ENCODE measurements at places on chromosomes 7 and 10.
A peak's percentile ranks its signal among the peaks of the same experiment; 100 is the strongest.

DNA sequence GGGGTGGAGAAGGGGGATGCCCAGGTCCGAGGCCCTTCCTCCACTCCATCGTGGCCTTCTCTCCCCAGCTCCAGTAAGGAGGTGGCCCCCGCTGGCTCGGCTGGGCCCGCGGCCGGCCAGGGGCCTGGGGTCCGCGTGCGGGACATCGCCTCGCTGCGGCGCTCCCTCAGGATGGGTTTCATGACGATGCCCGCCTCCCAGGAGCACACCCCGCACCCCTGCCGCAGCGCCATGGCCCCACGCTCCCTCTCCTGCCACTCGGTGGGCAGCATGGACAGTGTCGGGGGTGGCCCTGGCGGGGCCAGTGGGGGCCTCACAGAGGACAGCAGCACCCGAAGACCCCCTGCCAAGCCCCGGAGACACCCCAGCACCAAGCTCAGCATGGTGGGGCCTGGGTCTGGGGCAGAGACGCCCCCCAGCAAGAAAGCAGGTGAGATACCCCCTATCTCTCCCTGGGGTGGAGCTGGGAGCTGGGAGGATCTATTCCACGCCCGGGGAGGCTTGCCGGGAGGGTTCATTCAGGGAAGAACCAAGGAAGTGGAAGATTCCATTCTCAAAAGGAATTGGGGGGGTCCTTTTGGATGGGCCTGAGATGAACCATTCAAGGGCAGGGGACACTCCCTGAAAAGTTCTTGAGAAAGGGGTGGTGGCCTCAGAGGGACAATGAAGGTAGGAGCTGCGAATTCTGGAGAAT, 3.2 kb downstream of the NYAP1 start:
- DNase-seq, result no peak

DNA sequence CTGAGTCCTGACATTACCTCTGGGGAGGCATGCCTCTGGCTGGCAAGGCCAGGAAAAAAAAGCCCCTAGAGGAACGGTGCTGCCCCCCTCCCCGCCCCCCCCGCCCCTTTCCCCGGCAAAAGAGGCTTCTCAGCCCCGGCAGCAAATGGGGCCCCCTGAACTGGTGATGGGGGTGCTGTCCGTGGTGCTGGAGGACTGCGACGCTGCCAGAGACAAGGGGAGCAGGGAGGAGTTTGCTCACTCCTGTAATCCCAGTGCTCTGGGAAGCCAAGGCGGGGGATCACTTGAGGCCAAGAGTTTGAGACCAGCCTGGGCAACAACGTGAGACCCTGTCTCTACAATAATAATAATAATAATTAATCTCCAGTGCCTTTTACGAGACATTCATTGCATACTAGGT, 23.7 kb downstream of the SRRM3 start:
- DNase-seq, result no peak

- peak; percentile 53 for DNase-seq
Measured at GRCh38 chr7:100865938-100866728, 1.1 kb upstream of the TRIP6 start.

DNA sequence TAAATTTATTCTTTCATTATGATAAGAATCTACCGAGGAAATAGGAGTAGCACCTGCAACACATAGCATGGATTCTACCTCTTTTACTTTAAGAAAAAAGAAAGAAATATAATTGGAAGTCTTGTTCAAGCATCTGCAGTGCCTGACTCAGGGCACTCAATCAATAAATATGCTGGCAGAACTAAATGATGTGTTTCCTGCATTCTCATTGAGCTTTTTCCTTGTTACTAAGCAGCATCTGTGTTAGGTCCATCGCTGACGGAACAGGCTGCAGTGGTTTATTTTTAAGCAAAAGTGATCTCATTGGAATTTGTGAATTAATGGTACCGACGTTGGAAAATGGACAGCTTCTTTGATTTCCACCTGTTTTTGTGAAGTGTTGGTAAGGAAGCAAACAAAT, 417.5 kb downstream of the DPP6 start:
- no peak for DNase-seq

DNA sequence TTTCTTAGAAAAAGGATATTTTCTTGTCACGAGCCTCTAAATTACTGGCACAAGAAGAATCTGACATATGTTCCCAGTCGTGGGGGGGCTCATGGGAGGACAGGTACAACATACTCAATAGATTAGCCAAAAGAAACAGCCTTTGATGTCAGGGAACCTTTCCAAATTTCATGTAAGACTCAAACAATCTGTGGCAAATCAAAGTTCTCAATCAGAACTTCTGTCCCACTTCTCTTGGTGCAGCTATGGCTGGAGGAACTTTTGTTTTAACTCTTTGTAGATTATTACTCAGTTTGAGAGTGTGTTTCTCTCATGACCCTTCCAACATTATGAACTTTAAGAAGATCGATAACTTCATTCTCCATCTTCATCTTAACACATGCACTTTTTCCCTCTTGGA, 114.3 kb upstream of the ARID5B start:
- no peak for DNase-seq

DNA sequence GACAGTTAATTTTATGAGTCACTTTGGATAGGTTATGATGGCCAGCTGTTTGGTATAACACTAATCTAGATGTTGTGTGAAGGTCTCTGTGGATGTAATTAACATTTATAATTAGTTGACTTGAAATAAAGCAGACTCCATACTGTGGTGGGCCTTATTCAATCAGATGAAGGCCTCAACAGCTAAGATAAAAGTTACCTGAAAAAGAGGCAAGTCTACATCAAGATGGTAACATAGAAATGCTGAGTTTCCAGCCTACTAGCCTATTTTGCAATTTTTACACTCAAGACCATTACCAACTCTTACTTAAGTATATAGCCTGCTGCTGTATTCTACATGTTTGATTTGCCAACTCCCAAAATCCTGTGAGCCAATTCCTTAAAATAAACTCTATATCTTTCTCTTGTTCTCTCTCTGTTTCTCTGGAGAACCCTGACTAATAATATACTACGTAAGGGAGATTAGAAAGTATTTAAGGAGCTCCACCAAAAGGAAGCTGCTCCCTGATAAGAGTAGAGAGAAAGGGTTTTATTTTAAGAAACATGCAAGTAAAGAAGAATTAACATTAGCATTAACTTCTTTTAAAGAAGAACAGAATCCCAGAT, 42.7 kb downstream of the ZNF438 start:
- no peak for DNase-seq

Data from occipital lobe (tissue), 3 donors.